ENCODE measurements at places on chromosomes 16 and 17. TPM values are rescaled to one million over a fixed set of nuclear protein-coding genes. Genes with fewer than 3 reads are reported as not detected.

ABCC1 gene
- total RNA-seq: 47.1 TPM

DPEP1 gene
- 0.88 TPM for total RNA-seq

CACNG4 gene
- 2.1 TPM for total RNA-seq

MAPT gene
- 0.69 TPM for total RNA-seq

DDX28 gene
- total RNA-seq: 9.8 TPM

TP53TG3 gene
- not detected for total RNA-seq

TRIM72 gene
- total RNA-seq: 0.32 TPM

RNF112 gene
- 1.9 TPM for total RNA-seq

CDRT4 gene
- 32.6 TPM for total RNA-seq

PIPOX gene
- total RNA-seq: 1.8 TPM

GSG1L gene
- total RNA-seq: not detected

SHISA9 gene
- 4.4 TPM for total RNA-seq

CCL7 gene
- not detected for total RNA-seq

YBX2 gene
- total RNA-seq: 6.9 TPM

ICAM2 gene
- 0.75 TPM for total RNA-seq

OMG gene
- not detected for total RNA-seq

BCO1 gene
- 1.1 TPM for total RNA-seq

KRT33A gene
- total RNA-seq: not detected

FADS6 gene
- total RNA-seq: 4.7 TPM

KRTAP4-1 gene
- not detected for total RNA-seq

MSI2 gene
- 130 TPM for total RNA-seq

SEPHS2 gene
- total RNA-seq: 35.7 TPM

ABCA9 gene
- total RNA-seq: not detected

TMC5 gene
- total RNA-seq: 1.5 TPM

CD300E gene
- 0.93 TPM for total RNA-seq

WNT9B gene
- 0.33 TPM for total RNA-seq
